ENCODE measurements at places on chromosomes 12 and 14. TPM values are rescaled to one million over a fixed set of nuclear protein-coding genes. Genes with fewer than 3 reads are reported as not detected.
A peak's percentile ranks its signal among the peaks of the same experiment; 100 is the strongest.

KLRC1 gene
- polyA plus RNA-seq = not detected

GRCh38 chr12:62660756-62661155 lies 194.1 kb downstream of the MON2 start:
- H3K27ac ChIP-seq = no peak overlapping the region
- no peak overlapping the region for H3K4me3 ChIP-seq
- no peak for DNase-seq
- no peaks in the 10 kb centered on the region for H3K27me3 ChIP-seq

- H3K4me3 ChIP-seq = no peak overlapping the region
- H3K27ac ChIP-seq = no peak overlapping the region
- no peaks in the 10 kb centered on the region for H3K36me3 ChIP-seq
- H3K4me1 ChIP-seq = peaks cover 32% of the 10 kb centered on the region
- no peaks in the 10 kb centered on the region for H3K27me3 ChIP-seq
Measured at GRCh38 chr14:103530390-103530789, 1.4 kb downstream of the TRMT61A start.

DNA sequence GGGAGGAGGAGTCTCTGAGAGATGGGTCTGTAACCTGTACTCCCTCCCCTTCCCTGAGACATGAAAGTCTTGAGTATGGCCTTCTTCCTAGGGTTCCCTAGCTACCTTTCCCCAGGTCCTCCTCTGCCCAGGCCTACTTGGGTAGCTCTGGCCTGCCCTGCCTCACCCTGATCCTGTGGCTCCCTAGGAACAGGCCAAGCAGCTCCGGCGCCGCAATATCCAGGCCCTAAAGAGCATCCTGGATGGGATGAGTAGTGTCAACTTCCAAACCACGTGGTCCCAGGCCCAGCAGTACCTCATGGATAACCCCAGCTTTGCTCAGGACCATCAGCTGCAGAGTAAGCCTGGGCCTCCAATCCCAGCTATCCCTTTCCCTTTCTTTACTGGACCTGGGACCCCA lies 12.3 kb downstream of the PRPF40B start:
- H3K4me3 ChIP-seq = no peak overlapping the region
- H3K27ac ChIP-seq = no peak overlapping the region
- no peaks in the 10 kb centered on the region for H3K27me3 ChIP-seq

DNA sequence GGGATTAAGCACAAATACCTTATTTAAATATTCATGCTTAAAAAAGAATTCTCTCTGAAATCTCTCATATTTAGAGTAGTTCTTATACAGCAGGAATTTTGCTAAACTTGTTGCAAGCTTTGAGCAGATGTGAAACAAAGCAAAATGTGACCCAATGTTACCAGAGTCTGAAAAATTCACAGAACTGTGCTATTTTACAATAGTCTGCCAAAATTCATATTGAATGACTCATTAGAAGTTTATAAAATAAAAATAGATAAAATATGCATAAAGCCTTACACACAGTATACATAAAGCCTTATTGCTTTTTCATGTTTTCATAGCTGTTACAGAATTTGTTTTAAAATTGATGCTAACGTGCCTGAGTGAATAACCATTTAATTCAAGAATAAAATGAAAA lies 17.8 kb upstream of the RHOJ start:
- no peaks in the 10 kb centered on the region for H3K4me1 ChIP-seq
- H3K27ac ChIP-seq = no peak overlapping the region
- H3K36me3 ChIP-seq = no peaks in the 10 kb centered on the region
- H3K27me3 ChIP-seq = no peaks in the 10 kb centered on the region
- no peak overlapping the region for H3K4me3 ChIP-seq

- H3K36me3 ChIP-seq = no peaks in the 10 kb centered on the region
- H3K4me3 ChIP-seq = peak overlapping the region; percentile 85
- DNase-seq = peak; percentile 8
- H3K27me3 ChIP-seq = peaks cover 53% of the 10 kb centered on the region
- H3K27ac ChIP-seq = no peak overlapping the region
- H3K4me1 ChIP-seq = peaks cover 15% of the 10 kb centered on the region
Measured at GRCh38 chr14:30874999-30875787, 834 bp downstream of the COCH start.

DNA sequence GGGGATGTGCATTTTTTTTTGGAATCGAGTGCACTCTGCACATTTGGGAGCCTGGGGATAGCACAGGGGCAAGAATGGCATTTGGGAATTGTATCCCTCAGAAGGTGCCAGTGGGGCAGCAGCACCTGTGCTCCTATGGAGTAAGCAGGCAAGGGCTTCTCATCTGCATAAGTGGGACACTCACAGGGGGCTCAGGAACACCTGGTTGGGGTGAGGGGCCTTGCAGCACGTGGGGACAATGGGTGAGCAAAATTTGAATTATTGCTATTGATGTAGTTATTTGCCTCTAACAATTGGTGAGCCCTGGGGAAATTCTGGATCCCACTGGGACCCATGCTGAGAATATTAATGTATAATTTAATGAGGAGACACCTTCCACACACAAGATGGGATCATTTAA lies 274.2 kb downstream of the TTC6 start:
- no peaks in the 10 kb centered on the region for H3K36me3 ChIP-seq

DNA sequence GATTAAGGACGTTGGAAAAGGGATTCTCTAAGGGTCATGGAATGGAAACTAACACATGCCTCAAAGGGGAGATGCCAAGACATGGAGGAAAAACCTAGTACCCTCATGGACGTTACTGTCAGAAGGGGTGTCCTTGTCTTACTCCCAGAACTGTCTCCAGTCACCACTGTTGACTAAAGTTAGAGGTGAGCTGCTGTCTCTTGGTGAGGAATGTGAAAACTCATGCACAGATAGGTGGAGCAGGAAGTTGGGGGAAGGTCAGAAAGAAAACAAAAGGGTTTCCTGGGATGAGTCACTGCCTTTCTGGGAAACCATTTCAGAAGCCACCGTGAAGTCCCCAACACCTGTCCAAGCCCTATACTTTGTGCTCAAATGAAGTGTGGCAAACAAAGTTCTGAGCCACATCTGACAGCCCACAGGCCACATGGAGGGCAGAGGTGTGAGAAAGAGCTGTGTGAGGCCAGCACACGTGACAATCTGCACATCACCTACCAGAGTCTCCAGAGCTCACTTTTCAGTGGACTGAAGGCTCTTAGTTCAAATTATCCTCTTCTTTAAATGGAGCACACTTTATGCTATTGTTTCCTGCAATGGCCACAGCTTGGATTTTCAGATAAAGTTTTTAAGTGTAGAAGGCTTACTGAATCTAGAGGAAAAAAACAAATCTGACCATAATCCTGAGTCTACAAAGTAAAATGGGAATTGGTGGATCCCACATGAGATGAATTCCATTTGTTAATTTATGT lies 92.9 kb upstream of the EGLN3 start:
- H3K36me3 ChIP-seq = no peaks in the 10 kb centered on the region
- no peak overlapping the region for H3K4me3 ChIP-seq
- no peaks in the 10 kb centered on the region for H3K27me3 ChIP-seq
- peak; percentile 43 for DNase-seq
- no peaks in the 10 kb centered on the region for H3K4me1 ChIP-seq

DNA sequence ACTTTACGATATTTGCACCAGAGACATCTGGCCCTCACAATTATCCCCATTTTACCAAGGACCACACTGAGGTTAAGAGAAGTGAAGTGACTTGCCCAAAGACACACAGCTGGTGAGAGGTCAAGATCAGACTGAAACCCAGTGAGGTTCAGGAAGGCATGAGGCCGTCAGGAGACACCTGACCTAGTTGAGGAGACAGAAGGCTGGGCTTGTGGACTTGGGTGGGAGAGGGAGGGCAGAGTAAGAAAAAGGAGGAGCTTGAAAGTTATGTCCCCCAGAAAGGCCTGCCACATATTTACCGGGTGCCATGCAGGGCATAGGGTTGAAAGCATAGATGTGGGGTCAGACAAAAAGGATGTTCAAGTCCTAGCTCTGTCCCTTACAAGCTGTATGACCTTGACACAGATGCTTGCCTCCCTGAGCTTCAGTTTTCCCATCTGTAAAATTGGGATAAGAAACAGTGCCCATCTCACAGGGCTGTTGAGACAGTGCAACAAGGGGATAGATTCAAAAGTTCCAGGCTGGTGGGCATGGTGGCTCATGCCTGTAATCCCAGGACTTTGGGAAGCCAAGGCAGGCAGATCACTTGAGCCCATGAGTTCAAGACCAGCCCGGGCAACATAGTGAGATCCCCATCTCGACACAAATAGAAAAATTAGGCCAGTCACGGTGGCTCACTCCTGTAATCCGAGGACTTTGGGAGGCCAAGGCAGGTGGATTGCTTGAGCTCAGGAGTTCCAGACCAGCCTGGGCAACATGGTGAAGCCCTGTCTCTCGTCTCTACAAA lies 6.4 kb downstream of the SELPLG start:
- H3K27ac ChIP-seq = no peak overlapping the region
- H3K4me3 ChIP-seq = no peak overlapping the region
- peaks cover 25% of the 10 kb centered on the region for H3K4me1 ChIP-seq
- H3K36me3 ChIP-seq = no peaks in the 10 kb centered on the region
- H3K27me3 ChIP-seq = no peaks in the 10 kb centered on the region
- no peak for DNase-seq

E2F7 gene
- 2.0 TPM for polyA plus RNA-seq

GRCh38 chr12:29104516-29104915 lies 44.6 kb upstream of the FAR2 start:
- no peaks in the 10 kb centered on the region for H3K4me1 ChIP-seq
- no peak for DNase-seq
- H3K27ac ChIP-seq = no peak overlapping the region
- no peak overlapping the region for H3K4me3 ChIP-seq
- no peaks in the 10 kb centered on the region for H3K36me3 ChIP-seq
- no peaks in the 10 kb centered on the region for H3K27me3 ChIP-seq

DNA sequence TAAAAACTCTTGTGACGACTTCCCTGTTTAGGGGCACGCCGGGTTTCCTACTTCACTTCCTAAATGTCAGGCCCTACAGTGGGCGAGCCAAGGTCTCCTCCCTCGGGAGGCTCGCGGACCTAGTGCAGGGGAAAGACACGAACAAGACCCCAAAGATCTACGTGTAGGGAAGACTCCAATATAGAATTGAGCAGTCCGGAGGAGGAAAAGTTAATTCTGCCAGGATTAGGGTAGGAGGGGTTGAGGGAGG lies 564 bp downstream of the ATXN3 start:
- H3K4me3 ChIP-seq = peak overlapping the region; percentile 96
- peak overlapping the region; percentile 95 for H3K27ac ChIP-seq
- no peaks in the 10 kb centered on the region for H3K36me3 ChIP-seq
- peaks cover 5% of the 10 kb centered on the region for H3K27me3 ChIP-seq
- H3K4me1 ChIP-seq = no peaks in the 10 kb centered on the region

GNG2 gene
- polyA plus RNA-seq = 6.6 TPM

DNA sequence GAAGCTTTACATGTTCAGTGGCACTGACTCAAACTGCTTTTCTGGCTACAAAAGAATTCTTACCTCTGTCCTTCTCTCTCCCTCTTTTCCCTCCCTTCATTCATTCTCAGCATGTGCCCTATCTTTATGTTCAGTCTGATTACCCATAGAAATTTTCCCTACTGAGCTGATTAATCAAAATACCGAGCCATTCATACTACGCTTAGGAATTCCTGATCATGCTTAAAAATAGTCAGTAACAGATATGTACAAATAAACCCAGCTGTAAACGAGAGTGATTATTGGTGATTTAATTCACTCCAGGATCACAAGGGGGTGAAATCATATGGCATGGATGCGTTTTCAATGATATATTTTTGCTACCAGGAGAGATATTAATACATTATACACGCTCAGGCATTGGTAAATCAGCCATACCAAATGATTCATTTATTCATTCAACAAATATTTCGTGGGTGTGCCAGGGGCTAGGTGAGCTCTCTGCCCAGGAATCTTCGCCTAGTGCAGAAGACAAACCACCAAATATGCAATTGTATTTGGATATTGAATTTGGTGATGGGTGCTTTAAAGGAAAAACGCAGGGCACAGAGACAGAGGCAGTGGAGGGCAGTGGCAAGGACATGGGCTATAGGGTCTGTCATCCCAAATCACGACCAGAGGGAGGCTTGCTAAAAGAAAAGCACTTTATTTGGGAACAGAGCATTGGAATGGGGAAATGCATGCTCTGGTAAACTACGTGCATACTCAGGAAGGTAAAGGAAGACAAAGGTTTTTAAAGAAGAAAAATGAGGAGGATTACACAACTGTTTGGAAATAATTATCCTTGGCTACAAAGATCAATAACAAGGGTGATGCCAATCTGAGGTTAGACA lies 13.9 kb upstream of the VRK1 start:
- no peaks in the 10 kb centered on the region for H3K36me3 ChIP-seq
- H3K4me3 ChIP-seq = no peak overlapping the region
- DNase-seq = no peak
- H3K27me3 ChIP-seq = no peaks in the 10 kb centered on the region

DNA sequence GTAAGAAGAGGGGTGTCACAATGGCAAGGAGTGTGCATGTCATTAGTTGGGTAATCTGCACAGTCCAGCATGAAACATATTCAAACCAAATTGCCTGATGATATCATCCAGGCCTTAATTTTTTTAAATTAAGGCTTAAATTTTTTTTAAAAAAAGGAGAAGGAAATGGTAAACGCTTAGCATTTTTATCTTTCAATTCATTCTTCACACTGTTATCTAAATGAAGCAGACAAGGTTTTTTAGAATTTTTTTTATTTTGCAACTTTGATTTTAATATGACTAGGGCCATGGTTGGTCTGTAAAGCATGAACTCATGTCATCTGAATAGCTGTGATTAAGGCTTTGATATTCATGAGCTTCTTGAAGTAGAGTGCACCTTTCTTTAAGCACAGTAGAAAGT lies 362.5 kb downstream of the SYT1 start:
- DNase-seq = no peak
- H3K4me3 ChIP-seq = no peak overlapping the region
- H3K36me3 ChIP-seq = no peaks in the 10 kb centered on the region
- H3K27ac ChIP-seq = no peak overlapping the region

DACT1 gene
- 13.2 TPM for polyA plus RNA-seq

CCDC38 gene
- polyA plus RNA-seq = not detected

KRT83 gene
- not detected for polyA plus RNA-seq

Data from hepatocyte (in vitro differentiated cells).